Peyer's patch (tissue), 4 donors: ENCODE measurements at places on chromosomes 4 and X. TPM values are rescaled to one million over a fixed set of nuclear protein-coding genes. Genes with fewer than 3 reads are reported as not detected.

CPZ gene
- not detected for total RNA-seq

TMEM156 gene
- not detected for total RNA-seq

ACTRT1 gene
- not detected for total RNA-seq

RNF212 gene
- 6.6 TPM for total RNA-seq

CLIC2 gene
- 2.9 TPM for total RNA-seq

HOPX gene
- total RNA-seq: 2.7 TPM

MSMO1 gene
- total RNA-seq: 10.7 TPM

ANKRD50 gene
- total RNA-seq: 14.9 TPM

GC gene
- not detected for total RNA-seq

EPHA5 gene
- total RNA-seq: 0.09 TPM

- no peaks in the 10 kb centered on the region for H3K27me3 ChIP-seq
- no peaks in the 10 kb centered on the region for H3K36me3 ChIP-seq
- peak; percentile 58 for DNase-seq
- peak within 1 kb of the TSS; percentile 12 for H3K4me3 ChIP-seq
- no peak within 1 kb of the TSS for H3K27ac ChIP-seq
These were observed at the start of gene SHROOM4 for GRCh38 chrX:50813843-50814661. Gene SHROOM4 (minus strand): TSS chrX:50814194. CDS start chrX:50814018, 176 bp downstream.

- peaks cover 4% of the 10 kb centered on the region for H3K4me1 ChIP-seq
- no peak for DNase-seq
- no peaks in the 10 kb centered on the region for H3K36me3 ChIP-seq
- H3K27ac ChIP-seq: no peak overlapping the region
These were observed 11.0 kb downstream of the SRD5A3 start for GRCh38 chr4:55356991-55357461.

GRCh38 chrX:53256446-53257041 lies 24.8 kb downstream of the IQSEC2 start:
- H3K36me3 ChIP-seq: no peaks in the 10 kb centered on the region
- H3K4me1 ChIP-seq: no peaks in the 10 kb centered on the region
- H3K4me3 ChIP-seq: no peak overlapping the region
- H3K27me3 ChIP-seq: no peaks in the 10 kb centered on the region
- H3K27ac ChIP-seq: no peak overlapping the region

DNA sequence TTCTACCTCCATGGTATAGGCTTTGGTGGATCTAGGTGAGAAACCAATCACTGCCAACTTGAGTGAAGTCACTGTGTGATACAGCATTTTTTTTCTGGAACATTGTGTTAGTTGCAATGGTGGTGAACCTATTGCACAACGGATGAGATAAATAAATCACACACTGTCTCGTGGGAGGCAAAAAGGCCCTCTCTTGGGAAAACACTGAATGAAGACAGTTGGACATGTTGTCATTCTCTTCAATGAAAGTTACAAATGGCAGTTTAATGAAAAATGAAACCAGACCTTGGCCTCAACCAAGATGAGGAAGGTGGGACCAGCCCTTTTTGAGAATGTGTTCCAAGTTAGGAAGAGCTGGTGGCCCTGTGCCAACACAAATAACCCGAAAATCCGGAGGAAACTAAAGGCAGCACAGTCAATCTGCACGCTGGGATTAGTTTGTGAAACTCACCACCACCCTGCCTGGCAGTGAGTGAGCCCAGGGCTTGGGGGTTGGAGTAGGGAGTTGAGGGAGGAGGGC lies 5.4 kb upstream of the ADGRG2 start:
- H3K36me3 ChIP-seq: no peaks in the 10 kb centered on the region
- no peak overlapping the region for H3K27ac ChIP-seq
- H3K4me1 ChIP-seq: no peaks in the 10 kb centered on the region
- H3K27me3 ChIP-seq: no peaks in the 10 kb centered on the region
- H3K4me3 ChIP-seq: no peak overlapping the region

- no peak for DNase-seq
- H3K4me3 ChIP-seq: no peak overlapping the region
- no peaks in the 10 kb centered on the region for H3K4me1 ChIP-seq
- no peak overlapping the region for H3K27ac ChIP-seq
- no peaks in the 10 kb centered on the region for H3K27me3 ChIP-seq
- no peaks in the 10 kb centered on the region for H3K36me3 ChIP-seq
These were observed 89.2 kb downstream of the ZNF330 start for GRCh38 chr4:141309874-141310273.

GRCh38 chrX:122890729-122891128 lies 293.3 kb upstream of the GRIA3 start:
- no peak for DNase-seq
- no peaks in the 10 kb centered on the region for H3K27me3 ChIP-seq
- no peak overlapping the region for H3K4me3 ChIP-seq
- no peaks in the 10 kb centered on the region for H3K36me3 ChIP-seq
- no peaks in the 10 kb centered on the region for H3K4me1 ChIP-seq

DNA sequence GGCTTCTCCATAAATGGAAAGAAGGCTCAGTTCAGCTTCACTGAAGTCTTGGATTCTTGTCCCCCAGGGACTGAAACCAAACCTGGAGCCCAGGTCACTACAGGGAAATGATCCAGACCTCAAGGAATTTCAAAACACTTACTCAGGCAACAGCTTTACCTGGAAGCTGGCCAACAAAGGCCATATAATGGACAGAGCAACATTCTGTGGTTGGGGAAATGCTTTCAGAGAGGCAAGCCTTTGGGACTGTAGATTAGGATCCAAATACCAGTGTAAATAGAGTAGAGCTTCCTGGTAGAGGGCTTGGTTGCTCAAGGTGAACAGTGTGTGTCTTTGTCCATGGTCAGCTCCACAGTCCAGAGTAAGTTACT lies 57.0 kb upstream of the PROM1 start:
- DNase-seq: no peak
- H3K36me3 ChIP-seq: no peaks in the 10 kb centered on the region
- H3K27me3 ChIP-seq: no peaks in the 10 kb centered on the region
- H3K4me3 ChIP-seq: no peak overlapping the region
- H3K27ac ChIP-seq: peak overlapping the region; percentile 79
- H3K4me1 ChIP-seq: no peaks in the 10 kb centered on the region

DNA sequence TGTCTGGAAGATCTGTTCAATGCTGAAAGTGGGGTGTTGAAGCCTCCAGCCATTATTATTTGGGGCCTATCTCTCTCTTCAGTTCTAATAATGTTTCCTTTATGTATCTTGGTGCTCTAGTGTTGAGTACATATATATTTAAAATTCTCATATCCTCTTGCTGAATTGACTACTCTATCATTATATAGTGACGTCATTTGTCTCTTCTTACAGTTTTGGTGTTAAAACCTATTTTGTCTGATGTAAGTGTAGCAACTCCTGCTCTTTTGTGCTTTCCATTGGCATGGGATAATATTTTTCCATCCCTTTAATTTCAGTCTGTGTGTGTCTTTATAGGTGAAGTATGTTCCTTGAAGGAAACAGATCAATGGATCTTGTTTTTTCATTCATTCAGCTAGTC lies 446.0 kb downstream of the FAM47A start:
- no peak for DNase-seq
- H3K4me1 ChIP-seq: no peaks in the 10 kb centered on the region
- H3K36me3 ChIP-seq: no peaks in the 10 kb centered on the region
- H3K27ac ChIP-seq: no peak overlapping the region

GRCh38 chr4:168833881-168834280 lies 176.2 kb downstream of the CBR4 start:
- no peaks in the 10 kb centered on the region for H3K27me3 ChIP-seq
- no peak for DNase-seq
- peaks cover 8% of the 10 kb centered on the region for H3K4me1 ChIP-seq
- peak overlapping the region; percentile 74 for H3K4me3 ChIP-seq
- peak overlapping the region; percentile 88 for H3K27ac ChIP-seq

DNA sequence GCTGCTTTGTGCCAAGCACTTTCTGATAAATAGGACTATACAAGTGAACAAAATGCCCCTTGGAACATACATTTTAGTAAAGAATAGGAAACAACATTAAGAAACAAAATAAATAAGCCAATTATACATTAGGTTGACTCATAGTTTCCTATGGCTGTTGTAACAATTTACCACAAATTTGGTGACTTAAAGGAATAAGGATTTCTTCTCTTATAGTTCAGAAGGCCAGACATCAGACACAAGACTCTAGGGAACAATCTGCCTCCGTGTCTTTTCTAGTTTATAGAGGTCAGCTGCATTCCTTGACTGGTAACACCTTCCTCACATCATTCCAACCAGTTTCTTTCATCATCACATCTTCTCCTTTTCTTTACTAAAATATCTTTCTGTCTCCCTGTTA lies 235.9 kb upstream of the PCDH18 start:
- no peak for DNase-seq
- H3K4me1 ChIP-seq: no peaks in the 10 kb centered on the region
- H3K36me3 ChIP-seq: no peaks in the 10 kb centered on the region

DNA sequence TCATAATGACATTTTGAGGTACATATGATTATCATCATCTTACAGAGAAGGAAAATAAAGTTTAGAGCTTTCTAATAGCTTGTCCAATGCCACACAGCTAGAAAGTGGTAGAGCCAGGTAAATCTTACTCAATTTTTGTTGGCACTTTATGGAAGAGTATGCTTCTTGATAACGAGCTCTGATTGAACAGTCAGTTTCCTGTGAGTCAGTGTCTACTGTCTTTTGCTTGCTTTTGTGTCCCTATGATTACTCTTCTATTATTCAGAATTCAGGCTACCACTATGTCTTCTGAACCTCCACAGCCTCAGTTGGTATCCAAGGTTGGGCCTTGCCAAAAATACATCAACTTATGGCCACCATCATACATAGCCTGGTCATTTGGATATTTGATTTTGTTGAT lies 2.6 kb downstream of the FAAH2 start:
- H3K4me1 ChIP-seq: no peaks in the 10 kb centered on the region
- H3K27ac ChIP-seq: no peak overlapping the region
- no peak for DNase-seq
- no peaks in the 10 kb centered on the region for H3K36me3 ChIP-seq

GRCh38 chr4:113336556-113336955 lies 287.1 kb downstream of the ANK2 start:
- no peaks in the 10 kb centered on the region for H3K4me1 ChIP-seq
- H3K4me3 ChIP-seq: no peak overlapping the region
- DNase-seq: no peak
- no peaks in the 10 kb centered on the region for H3K36me3 ChIP-seq

DNA sequence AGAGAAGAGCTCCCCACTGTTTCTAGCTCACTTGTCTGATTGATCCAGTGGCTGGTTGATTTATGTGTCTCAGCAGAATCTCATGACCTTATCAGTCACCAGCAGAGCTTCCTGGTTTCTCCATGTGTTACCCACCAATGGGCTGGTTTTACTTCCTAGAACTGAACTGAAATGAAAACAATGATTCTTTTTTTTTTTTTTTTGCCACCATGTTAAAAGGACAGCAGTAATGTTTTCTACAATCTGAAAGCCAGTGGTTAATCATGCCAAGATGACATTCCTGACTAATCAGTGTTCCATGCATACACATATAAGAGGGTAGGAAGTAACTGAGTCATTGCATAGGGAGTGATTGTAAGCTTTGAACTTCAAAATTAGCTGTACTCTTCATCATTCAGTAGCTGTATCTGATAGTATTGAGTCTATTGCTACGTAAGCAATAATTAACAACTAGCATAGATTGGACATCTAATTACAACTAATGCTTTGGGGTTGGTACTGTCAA lies 67.7 kb downstream of the SLC4A4 start:
- H3K36me3 ChIP-seq: no peaks in the 10 kb centered on the region
- H3K27me3 ChIP-seq: no peaks in the 10 kb centered on the region
- no peak overlapping the region for H3K4me3 ChIP-seq
- no peaks in the 10 kb centered on the region for H3K4me1 ChIP-seq

DNA sequence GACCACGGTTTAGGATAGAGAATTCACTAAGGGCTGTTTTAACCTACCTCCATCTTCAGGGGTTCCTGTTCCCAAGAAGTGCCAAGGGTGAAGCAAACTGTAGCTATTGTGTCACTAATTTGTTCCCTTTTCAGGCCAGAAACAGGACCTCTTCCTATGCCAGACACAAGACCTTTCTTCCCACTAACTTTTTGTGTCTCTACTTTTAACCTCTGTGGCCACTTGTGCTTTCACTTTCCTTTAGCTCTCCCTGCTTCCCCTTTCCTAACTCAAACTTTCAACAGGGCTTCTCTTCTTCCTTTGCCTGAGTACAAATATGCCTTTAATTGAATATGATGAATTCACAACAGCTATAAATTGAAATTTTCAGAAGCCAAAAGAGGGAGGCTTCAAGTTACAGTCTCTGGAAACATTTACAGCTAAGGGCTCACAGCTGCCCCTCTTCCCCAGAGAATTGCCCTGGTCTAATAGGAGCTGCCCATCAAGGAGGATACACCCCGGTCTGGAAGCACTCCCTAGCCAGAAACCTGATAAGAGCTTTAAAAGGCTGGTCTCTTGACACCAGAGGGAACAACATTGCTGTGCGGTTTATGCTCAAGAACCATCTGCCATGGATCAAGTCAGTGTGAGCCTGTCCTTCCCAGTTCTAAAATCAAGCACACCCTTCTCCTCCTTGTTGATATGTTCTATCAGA lies 61.7 kb upstream of the PLS3 start:
- H3K36me3 ChIP-seq: no peaks in the 10 kb centered on the region
- no peaks in the 10 kb centered on the region for H3K4me1 ChIP-seq
- DNase-seq: no peak
- H3K4me3 ChIP-seq: no peak overlapping the region

- no peak overlapping the region for H3K27ac ChIP-seq
- no peak overlapping the region for H3K4me3 ChIP-seq
- H3K4me1 ChIP-seq: no peaks in the 10 kb centered on the region
These were observed 340.3 kb upstream of the GRID2 start for GRCh38 chr4:91963486-91963885.

DNA sequence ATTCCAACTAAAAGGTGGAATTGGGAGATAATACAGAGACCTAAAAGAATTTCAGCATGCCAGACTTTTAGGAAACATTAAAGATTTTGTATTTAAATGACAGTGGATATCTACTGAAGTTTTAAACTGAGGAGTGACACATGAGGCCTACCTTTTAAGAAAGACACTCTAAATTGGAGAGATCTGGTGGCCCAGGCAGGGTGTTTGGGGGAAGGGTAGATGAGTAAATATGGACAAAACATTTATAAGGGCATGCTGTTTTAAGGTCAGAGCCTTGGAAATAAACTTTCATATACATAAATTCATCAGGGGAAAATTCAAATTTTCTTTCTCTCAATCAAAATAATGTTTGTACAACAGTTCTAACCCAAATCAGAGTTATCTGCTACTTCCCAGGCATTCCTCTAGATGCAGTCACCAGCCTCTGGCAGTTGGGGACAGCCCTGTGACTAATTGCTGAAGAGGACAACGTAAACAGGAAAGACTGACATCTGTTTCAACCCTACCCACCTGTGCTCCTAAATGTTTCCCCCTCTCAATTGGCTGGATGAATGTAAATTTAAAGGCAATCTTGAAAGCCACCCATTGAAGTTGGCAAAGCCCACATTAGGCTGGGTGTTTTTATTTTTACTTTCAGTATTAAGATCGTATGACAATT lies 1646.9 kb upstream of the ADGRL3 start:
- no peak for DNase-seq
- H3K4me1 ChIP-seq: no peaks in the 10 kb centered on the region
- no peak overlapping the region for H3K4me3 ChIP-seq
- no peaks in the 10 kb centered on the region for H3K27me3 ChIP-seq
- H3K36me3 ChIP-seq: no peaks in the 10 kb centered on the region
- no peak overlapping the region for H3K27ac ChIP-seq

GRCh38 chr4:76206222-76206942 lies 7.2 kb downstream of the SCARB2 start:
- H3K4me1 ChIP-seq: peaks cover 76% of the 10 kb centered on the region
- H3K36me3 ChIP-seq: no peaks in the 10 kb centered on the region
- DNase-seq: no peak
